ENCODE measurements at places on chromosomes 3 and 15.

DNA sequence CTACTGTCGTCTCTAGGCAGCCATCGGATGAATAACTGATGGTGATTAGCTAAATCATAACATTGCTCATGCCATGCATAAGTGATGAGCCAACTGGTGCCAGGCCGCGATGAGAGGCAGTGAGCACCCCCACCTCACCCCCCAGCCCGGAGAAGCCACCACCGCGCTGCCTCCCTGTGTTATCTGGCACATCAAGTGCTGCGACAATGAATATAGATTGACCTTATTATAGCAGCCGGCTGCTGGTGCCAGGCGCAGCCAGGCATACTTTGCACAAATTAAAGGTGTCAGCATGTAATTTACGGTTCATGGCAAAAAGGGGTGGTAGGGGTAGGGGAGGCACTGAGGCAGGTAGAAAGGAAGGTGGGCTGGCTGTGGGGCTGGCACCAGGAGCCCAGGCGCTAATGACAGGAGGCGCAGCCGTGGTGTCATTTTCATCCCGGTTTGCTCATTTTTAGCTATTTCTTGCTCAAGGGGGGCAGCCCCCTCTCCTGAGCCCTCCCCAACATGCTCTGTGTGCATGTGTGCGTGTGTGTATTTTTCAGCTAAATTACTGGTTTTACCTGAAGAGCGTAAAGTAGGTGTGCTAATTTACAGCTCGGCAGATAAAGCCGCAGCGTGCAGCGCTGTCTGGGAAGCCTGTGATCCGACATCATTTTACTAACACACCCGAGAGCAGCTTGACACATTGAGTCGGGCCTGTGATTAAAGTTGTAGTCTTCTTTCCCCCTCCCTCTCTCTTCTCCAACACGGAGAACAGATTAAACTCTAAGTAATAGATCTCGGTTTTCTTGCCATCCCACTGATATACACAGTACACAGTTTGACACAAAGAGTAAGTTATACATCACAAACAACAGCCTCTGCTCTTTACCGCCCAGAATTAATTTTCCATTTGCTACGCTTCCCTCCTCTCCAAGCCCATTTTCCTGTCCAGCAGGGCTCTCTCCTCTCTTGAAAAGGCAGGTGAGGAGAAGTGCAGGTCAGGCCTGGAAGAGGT, 212.3 kb downstream of the RPLP1 start:
- DNase-seq: no peak

- DNase-seq: no peak
Observed at GRCh38 chr3:34131091-34131490, 332.7 kb downstream of the PDCD6IP start.

- DNase-seq: no peak
Observed at GRCh38 chr15:39301589-39301999, 279.3 kb upstream of the THBS1 start.

DNA sequence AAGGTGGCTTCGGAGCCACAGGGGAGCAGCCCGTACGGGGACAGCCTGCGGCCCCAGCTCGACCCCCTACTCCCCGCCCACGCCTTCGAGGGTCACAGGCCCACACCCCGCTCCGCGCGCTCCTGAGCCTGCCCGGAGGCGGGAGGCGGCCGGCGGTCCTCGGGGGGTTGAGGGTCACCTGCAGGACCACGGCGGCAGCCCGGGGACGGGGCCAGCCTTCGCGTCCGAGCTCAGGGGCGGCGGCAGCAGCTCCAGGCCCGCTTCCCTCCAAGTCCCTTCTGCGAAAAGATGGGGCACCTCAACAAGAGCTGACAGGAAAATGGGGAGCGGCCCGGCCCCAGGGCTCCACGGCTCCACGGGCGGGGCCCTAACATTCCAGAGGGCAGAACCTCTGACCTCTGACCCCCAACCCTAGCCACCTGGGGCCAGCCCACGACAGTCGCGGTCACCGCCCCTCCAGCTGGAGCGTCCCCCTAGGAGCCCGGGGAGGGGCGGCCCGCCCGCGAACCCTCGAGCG, 428 bp downstream of the LYSMD4 start:
- DNase-seq: no peak

- no peak for DNase-seq
Observed at GRCh38 chr3:4731543-4732111, 238.5 kb downstream of the ITPR1 start.

Measured in GM18507 (cell line).